GM12891 (cell line): ENCODE measurements at places on chromosomes 1 and 21.

- DNase-seq, result no peak
Observed at GRCh38 chr1:181090641-181091126, 2.2 kb downstream of the IER5 start.

- no peak for DNase-seq
Observed at GRCh38 chr1:193514397-193514796, 328.0 kb upstream of the B3GALT2 start.

GRCh38 chr1:56563568-56563967, 15.8 kb downstream of the PLPP3 start:
- no peak for DNase-seq

GRCh38 chr1:19385869-19386591, 73.9 kb downstream of the SLC66A1 start:
- DNase-seq, result no peak

DNA sequence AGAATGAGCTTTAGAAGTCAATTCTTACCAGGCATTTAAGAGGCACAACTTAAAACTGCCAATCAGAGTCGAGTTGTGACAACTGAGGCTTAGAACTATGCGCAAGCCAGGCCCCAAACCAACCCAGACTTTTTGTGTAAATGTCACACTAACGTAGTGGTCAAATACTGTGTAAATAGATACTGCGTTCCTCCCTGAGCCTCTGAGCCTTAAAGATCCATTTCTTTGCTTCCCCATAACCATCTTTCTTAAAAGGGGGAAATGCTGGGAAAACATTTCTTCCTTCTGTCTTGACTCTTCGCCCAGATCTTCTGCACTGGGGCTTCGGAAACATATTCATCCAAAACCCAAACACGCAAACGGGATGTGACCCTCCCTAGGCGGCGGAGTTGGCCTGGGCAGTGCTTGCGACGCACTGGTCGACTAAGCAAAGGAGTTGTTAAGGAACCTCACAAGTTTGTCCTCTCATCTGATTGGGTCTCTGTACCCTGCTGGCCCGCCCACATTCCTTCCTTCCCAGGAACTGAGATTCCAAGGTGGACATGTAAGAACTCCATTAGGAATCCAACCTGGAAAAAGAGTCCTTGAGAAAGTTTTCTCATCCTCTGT, 2.6 kb downstream of the ADAMTS5 start:
- DNase-seq, result no peak
